Stimulated activated CD4-positive, alpha-beta T cell treated with anti-CD3 and anti-CD28 coated beads, Interleukin-15, amount 100 ng/mL, for 1 hour (primary cell): ENCODE measurements at places on chromosomes 1 and 21.
A peak's percentile ranks its signal among the peaks of the same experiment; 100 is the strongest.

DNA sequence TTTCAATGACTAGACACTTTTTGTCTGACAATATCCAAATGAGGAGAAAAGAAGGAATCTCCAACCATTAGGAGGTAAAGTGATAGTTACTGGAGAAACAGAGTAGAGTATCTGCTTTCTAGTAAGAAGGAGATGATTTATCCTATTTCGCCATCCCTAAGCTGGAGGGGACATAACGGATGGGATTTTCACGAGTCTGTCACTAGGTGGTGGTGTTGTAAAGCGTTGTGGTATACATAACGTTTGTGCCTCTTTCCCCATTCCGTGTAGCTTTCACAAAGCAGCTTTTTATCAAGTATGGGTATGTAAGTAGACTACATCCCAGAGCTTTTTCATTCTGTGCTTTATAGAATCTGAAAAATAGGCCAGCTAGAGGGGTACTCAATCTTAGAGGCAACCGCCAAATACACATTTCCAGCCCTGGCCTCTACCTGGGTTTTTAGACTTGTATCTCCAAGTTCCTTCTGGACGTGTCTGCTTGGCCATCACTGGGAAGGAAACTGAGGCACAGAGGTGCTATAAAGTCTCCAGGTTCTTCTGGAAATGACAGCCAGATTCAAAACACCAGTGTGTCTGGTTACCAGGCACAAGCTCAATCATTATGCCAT is 33.3 kb upstream of the FAM3B start:
- DNase-seq: no peak

DNA sequence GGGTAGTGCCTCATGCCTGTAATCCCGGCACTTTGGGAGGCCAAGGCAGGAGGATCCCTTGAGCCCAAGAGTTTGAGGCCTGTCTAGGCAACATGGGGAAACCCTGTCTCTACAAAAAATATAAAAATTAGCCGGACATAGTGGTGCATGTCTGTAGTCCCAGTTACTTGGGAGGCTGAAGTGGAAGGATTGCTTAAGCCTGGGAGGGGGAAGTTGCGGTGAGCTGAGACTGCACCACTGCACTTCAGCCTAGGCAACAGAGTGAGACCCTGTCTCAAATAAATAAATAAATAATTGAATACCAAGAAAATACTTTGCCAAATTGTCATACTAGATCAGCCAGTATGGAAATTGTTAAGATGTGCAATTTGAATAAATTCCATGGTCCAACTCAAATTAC is 5.9 kb upstream of the RBBP5 start:
- no peak for DNase-seq

DNA sequence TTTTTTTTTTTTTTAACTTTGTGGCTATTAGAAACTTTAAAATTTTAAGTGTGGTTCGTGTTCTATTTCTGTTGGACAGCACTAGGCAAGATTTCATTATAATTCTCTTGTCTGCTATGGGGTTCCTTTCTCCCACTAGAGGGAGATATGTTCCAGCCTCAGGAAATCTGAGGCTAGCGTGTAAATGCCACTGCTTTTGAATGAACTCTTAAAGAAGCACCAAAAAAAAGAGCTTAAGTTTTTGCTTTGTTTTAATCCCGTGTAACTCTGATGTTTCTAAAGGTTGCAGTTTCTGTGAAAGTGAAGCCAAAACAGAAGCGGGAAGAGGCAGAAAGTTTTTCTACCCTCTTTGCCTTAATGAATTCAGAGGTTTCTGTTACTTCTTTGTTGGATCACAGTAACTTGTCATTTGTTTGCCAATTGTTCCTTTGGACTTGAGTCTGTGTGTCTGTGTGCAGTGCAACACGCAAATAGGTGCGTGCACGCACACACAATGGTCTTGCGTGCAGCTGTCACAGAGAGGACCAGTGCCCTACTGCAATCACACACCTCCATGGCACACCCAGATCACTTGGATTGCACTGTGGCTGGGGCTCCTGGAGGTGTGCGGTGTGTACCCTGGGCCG is 32.3 kb downstream of the HHAT start:
- no peak for DNase-seq

GRCh38 chr1:38662126-38662525 is 197.4 kb downstream of the RRAGC start:
- DNase-seq: no peak

- DNase-seq: no peak
These were observed 1233.1 kb downstream of the PLA2G4A start for GRCh38 chr1:188061881-188062280.

GRCh38 chr1:105724286-105724685 is 1332.2 kb upstream of the PRMT6 start:
- DNase-seq: no peak

GRCh38 chr1:229572286-229572685 is 13.8 kb upstream of the ABCB10 start:
- DNase-seq: no peak

DNA sequence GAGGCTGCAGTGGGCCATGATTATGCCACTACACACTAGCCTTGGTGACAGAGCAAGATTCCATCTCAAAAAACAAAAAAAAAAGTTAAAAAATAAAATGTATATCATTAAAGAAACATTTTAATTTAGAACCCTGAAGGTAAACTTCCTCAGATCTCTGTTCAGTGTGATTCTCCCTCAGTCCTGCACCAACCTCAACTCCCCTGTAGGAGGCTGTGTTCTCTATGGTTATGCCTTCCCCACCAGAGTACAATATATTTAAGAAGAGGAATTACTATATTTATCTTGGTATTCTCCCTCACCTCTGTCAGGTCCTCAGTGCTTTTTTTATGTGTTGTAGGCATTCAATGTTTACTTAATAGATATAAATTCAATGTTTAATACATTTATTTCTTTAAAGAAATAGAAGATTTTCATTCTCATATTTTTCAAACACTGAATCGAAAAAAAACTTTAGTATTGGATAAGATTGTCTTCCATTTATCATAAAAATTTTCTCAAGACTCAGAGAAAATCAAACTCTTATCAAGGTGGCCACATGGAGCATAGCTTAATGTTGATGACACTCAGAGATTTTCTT is 4.8 kb upstream of the LRRC8B start:
- no peak for DNase-seq

DNA sequence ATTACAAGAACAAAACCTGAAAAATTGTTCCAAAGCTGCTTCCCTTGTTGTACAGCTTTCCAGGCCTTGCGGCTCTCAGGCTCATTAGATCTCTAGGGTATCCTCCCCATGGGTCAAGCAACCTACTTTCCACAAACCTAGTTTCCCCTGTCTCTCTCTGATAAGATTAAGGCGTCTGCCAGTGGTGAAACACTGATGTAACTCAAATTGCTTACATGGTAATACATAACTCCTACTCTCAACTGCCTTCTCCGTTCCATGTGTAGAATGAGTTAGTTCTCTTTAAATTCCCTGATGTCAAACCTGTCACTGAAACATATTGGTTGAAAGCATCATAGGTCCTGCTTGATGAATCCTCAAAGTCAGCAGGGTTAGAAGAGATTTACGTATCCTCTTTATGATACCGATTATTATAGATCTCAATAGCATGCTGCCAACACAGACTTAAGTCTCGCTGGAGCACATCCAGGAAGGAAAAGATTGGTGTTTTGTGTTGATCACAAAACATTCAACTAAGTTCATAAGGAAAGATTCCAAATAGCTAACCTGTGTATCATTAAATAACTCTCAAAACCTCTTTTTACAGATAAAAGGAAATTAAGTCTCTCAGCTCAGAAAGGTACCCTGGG is 10.6 kb downstream of the PPP1R15B start:
- no peak for DNase-seq

GRCh38 chr1:53971718-53972117 is 25.6 kb downstream of the LRRC42 start:
- no peak for DNase-seq

DNA sequence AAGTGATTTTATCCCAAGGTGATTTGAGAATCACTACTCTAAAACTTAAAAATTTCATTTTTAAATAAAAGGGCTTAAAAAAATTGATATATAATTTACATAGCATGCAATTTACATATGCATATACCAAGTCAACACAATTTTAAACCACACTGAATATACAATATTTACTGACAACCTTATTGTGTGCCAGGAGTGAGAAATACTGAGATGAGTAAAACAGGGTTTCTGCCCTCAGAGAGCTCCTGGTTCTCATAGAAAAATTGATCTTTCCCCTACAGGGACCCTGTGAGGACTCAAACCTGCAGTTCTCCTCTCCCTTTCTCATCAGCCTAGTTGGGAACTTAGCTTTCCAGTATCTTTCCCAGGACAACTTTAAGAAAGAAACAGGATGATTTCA is 27.0 kb downstream of the PLPP3 start:
- DNase-seq: no peak

DNA sequence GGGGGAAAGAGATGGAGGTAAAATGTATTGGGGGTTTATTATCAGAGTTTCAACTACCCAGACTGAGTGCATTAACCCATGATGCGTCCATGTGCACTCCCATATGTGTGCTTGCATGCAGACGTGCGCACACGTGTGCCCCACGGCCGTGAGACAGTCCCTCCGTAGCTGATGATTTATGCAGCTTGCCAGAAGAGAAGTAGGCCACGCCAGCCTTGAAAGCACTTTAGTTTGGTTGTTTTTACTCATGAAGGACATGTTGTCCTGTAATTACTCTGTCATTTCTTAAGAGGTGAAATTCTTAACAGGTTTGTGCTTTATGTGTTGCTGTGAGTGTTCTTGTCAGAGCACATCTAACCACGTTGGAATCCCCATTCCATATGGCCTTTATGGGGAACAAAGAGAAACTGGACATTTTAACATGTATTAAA is 467.8 kb downstream of the LMO4 start:
- DNase-seq: no peak

GRCh38 chr1:55673416-55673815 is 458.3 kb upstream of the USP24 start:
- no peak for DNase-seq

DNA sequence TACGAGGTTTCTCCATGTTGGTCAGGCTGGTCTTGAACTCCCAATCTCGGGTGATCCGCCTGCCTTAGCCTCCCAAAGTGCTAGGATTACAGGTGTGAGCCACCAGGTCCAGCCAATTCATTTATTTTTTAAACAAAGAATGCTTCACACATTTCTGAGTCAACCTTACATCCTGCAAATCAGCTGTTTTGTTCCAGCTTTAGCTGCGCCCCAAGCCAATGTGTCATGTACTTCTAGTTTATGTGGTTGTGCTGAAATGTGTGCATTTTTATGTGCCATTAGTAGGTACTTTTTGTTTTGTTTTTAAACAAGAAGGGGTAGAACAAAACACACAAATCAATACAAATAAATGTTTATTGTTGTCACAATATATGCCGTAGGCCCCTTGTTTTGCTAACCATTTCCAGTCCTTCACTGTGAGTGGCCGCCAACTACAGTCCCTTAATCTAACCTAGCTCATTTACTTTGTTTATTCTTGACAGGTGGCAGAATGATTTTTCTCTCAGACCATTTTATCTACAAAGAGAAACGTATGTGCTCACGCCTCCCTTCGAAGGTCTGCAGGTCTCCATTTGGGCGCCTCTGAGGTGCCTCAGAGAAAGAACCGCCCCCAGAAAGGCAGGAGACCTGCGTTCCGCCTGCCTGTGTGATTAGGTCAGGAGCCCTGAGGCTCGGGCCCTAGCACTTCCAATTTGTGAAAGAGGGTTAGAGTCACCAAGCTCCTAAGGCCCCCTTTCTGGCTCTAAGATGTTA is 2.8 kb upstream of the CASQ2 start:
- DNase-seq: no peak

GRCh38 chr1:201085902-201086735 is 26.1 kb downstream of the CACNA1S start:
- DNase-seq: no peak

DNA sequence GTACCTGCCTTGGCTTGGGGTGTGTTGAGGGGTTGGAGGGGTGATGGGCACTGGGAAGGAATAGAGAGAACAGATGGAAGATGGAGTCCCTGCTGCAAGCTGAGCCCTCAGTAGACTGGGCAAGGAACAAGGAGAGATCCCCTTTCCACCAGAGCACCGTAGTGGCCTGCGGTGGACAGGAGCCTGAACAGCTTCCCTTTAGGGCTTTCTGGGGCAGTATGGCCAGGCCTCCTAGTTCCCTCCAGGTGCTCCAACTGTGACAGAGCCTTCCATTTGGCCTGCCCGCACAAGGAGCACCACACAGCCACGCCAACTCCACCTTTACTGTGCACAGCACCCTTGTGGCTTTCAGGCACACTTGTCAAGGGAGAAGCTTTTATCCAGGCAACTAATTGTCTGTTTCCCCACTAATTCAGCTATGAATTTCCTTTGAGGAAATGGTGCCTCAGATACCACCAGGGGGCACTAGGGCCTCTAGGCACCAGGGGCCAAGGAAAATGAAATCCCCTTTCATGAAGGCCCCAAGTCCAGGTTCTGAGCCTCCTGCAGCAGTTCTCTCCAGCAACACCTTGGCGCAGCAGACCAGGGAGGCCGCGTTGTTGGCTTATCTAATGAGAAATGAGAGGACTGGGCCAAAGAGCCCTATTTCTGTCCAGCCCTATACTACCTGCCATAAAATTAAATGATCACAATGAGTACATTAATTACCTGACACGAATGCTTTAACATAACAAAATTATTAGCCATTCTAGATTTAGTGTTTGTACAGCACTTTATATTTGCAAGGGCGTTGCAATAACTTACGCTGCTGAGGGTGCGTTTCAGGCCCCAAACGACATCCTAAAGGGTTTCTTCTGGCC is 23.1 kb upstream of the ERI3 start:
- peak; percentile 3 for DNase-seq

- DNase-seq: no peak
These were observed 184.2 kb downstream of the TRABD2B start for GRCh38 chr1:47812904-47813514.

GRCh38 chr1:11800756-11801433 is 4.9 kb downstream of the MTHFR start:
- no peak for DNase-seq

- DNase-seq: no peak
These were observed 2.0 kb downstream of the CHML start for GRCh38 chr1:241638099-241638682.

DNA sequence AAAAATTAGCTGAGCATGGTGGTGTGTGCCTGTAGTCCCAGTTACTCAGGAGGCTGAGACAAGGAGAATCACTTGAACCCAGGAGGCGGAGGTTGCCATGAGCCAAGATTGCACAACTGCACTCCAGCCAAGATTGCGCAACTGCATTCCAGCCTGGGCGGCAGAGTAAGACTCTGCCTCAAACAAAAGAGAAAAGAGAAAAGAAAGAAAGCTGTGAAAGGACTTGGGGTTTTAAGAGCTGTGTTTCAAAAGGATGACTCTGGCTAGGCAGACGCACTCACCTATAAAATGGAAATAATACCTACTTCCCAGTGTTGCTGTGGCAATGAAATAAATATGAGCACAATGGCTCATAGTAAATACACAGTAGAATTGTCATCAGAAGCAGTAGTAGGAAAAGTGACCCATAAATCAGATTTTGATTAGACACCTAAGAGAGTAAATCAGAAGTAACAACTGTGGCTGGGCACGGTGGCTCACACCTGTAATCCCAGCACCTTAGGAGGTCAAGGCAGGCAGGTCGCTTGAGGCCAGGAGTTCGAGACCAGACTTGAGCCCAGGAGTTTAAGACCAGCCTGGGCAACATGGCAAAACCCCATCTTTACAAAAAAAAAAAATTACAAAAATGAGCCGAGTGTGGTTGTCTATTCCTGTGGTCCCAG is 45.9 kb upstream of the PUM1 start:
- no peak for DNase-seq
